Amniotic stem cell (primary cell): ENCODE measurements at places on chromosomes 3 and 15.

- no peak for DNase-seq
Measured at GRCh38 chr3:89052386-89052785, 55.0 kb upstream of the EPHA3 start.

GRCh38 chr3:58184309-58184981, 26.3 kb downstream of the DNASE1L3 start:
- DNase-seq, result no peak

DNA sequence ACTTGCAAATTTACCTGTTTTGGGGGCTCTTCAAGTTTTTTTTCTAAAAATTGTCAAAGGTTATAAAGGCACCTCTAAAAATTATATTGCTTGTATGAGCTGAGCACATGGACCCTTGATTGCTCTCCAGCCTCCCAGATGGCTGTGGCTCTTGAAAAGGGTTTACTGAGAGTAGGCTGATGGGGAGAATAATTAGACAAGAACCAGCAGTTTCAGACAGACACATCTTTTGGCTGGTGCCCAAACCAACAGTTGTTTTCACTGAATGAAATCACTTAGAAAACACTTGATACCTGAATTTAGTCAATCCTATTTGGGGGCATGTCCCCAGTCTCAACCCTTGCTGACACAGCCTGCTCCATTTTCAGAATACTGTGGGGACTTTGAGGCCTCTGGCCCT, 217.6 kb downstream of the KBTBD8 start:
- DNase-seq, result no peak

- no peak for DNase-seq
Measured at GRCh38 chr3:32913790-32914446, 37.5 kb upstream of the CCR4 start.

DNA sequence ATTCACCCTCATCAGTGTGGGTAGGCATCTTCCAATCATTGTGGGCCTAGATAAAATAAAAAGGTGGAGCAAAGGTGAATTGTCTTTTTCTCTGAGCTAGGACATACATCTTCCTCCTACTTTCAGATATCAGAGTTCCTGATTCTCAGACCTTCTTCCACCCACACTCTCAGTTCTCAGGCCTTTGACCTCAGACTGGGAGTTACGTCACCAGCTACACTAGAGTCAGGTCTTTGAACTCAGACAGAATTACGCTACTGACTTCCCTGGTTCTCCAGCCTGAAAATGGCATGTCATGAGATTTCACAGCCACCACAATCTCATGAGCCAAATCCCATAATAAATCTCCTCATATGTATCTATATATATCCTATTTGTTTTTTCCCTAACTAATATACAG, 39.0 kb downstream of the STRIT1 start:
- no peak for DNase-seq

GRCh38 chr3:187726564-187726963, 18.7 kb downstream of the BCL6 start:
- DNase-seq, result no peak

DNA sequence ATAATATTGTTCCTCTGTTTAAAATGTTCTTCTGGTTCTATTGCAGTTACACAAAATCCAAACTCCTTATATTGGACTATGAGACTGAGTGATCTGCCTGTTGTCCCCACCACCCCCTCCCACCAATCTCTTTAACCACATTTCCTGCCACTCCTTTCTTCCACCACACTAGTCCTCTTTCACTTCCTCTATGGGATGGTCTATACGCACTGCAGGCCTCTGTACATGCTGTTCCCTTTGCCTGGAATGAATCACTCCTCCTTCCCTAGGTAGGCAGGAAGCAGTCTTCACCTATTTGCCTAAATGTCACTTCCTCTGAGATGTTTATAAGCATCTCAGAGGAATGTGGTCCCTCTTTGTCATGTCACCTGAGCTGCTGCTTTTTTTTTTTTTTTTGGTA, 4.0 kb downstream of the MAP2K1 start:
- no peak for DNase-seq

DNA sequence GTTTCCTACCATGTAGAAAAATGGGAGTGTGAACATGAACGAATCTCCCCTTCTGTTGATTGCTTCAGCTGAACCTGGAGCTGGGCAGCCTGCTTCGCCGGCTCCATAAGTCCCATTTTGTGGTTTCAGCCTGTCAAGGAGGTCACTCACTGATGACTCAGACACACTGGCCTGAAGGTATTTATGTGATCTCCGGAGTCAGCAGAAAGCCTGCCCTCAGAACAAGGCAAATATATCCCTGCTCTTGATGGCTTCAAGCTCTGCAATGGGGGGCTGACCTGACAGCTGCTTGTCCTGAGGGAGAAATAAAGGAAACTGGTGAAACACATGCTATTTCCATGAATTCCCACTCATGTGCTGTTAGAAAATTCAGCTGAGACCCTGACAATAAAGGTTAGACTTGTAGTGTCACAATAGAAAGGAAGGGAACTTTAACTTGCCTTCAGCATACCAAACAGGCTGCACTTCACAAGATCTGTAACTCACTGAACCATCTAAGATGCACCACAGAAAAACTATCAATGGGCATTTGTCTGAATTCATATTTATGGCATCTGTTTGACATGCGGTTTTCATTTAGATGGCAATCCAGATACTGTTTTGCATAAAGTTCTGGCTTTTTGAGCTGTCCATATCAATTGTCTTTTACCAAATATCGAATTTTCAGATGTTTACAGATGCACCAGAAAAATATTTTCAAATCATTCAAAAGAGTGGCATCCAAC, 282.0 kb upstream of the VEPH1 start:
- peak; percentile 86 for DNase-seq

DNA sequence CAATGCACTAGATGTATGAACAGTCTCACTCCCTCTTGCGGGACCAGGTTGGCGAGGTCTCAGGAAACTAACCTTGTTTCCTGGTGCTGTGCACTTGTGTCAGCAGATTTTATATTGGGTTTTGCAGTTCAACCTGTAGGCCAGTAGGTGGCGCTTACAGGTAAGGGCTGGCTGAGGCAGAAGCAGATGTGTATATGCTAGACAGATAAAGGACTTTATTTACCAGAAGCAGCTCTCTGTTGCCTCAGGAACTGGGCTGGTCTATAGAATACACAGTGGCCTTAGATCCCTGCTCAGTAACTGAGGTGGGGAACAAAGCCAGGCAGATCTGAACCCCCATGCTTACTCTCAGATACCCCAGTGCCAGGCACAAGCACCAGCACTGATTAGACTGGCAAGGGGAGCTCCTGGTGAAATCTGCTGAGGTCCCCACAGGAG, 296.8 kb downstream of the DOCK3 start:
- no peak for DNase-seq

DNA sequence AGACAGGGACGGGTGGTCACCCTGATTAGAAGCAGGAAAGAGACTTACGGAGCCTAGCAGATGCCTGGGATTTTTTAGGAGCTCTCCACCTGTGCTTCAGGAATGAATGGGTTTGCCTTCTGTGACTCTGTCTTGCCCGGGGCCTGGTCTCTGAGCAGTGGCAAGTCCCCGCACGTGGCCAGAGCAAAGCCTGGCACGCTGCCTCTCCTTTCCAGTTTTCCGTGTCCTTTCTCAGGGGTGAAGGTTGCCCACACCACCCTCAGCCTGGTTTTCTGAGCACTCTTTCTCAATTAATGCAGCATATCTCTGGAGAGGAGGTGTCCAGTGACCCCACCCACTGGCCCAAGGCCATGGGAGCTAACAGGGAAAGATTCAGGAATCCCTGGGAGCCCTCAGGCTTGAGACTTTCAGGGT, 14.5 kb upstream of the CHST14 start:
- DNase-seq, result no peak

DNA sequence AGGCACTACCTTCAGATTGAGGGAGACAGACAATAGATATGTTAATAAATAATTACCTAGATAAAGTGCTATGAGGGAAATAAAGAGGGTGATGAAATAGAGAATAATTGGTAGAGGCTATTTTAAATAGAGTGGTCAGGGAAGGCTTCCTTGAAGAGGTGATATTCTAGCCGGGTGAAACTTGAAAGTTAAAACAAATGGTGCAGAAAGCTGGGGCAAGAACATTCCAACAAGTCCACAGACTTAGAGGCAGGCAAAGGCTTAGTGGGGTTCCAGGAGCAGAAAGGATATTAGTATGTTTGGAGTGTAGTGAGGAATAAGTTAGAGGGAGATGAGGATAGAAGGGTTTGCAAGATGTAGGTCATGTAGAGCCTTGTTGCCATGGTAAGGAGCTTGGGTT, 10.1 kb downstream of the HACD3 start:
- no peak for DNase-seq

DNA sequence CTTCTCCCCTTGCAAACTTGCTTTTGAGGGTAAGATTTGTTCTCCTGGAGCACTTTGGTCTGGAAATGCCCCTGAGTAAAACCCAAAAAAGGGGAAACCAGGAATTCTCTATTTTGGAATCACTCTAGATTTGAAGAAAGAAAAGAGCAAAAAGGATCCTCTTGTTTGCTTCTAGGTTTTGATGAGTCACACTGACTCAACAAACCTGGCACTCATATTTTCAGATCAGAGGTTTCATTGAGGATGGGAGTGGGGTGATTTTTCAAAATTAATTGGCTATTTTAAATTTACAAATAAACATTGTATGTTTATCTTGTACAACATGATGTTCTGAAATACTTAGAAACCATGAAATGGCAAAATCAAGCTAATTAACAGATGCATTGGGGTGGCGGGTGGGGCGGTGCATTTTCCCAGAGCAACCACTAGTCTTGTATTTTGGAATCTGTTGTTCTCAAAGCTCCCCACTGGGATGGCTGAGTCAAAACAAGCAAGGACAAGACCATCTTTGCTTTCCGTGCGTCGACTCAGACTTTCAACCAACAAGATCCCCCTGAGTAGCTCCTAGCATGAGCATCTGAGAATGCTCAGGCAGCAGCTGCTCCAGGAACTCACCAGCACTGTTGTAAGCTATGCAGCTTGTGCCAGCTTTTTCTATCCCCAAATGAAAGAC, 451.4 kb downstream of the WDR72 start:
- DNase-seq, result no peak

DNA sequence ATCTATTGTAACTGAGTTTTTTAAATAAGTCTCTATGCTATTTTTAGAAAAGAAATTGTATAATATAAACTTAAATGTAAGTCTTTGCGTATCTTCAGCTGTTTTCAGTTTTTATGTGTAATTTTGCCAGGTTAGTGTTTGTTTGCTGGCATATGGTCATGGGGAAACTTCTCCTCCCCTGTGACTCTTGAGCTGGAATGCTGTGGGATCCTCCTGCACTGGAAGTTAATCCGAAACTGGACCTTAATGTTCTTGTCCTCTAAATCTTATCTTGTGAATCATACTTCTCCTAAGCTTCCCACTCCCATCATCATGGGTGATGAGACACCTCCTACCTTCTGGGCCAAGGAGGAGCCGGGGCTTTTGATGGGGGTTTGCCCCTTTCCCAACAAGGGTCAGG, 52.4 kb upstream of the CHST2 start:
- no peak for DNase-seq

GRCh38 chr3:158863247-158863646, 61.4 kb downstream of the MFSD1 start:
- DNase-seq, result no peak

GRCh38 chr15:23548071-23548470, 17.4 kb upstream of the MKRN3 start:
- no peak for DNase-seq

- DNase-seq, result no peak
Measured at GRCh38 chr3:146928421-146929059, 323.4 kb upstream of the PLSCR5 start.

DNA sequence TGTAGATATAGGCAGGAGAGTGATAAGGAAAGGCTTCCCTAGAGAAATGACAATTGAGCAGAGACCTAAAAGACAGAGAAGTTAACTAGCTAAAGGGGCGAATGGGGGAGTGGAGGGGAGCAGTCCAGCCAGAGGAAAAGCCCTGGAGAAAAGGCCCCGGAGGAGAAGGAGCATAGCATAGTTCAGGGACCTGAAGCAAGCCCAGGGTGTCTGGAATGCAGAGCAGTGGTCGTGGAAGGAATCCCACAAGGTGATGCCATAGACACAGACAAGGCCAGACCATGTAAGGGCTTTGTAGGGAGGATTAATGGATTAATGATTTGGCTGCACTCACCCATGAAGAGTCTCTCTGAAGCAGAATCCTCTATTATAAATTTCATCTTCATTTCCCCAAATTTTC, 45.8 kb upstream of the LRRN1 start:
- DNase-seq, result no peak

- no peak for DNase-seq
Measured at GRCh38 chr3:124410471-124410870, 319.8 kb upstream of the UMPS start.

DNA sequence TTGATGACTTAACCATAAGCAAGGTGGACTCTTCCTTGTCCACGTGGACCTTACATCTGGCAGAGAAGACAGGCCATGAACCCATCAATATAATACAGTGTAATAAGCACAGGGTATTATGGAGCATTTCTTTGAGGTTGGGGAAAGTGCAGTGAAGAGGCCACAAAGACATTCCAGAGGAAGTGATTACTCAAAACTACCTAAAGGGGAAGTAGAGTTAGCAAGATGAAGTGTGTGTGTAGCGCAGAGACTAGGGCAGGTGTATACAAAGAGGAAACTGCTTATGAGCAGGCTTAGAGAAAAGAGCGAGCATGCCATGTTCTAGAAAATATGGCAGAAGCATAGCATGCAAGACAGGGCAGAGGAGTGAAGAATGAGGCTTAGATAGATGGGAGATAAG, 17.9 kb downstream of the CP start:
- no peak for DNase-seq
